Left ventricle myocardium superior (tissue), 1 donor: ENCODE measurements at places on chromosomes 6 and 20. TPM values are rescaled to one million over a fixed set of nuclear protein-coding genes. Genes with fewer than 3 reads are reported as not detected.

The DDX27 gene
- 13.4 TPM for total RNA-seq

The TRAPPC3L gene
- total RNA-seq = 0.40 TPM

The ANKRD60 gene
- total RNA-seq = not detected

The RIPPLY2 gene
- not detected for total RNA-seq

The EYA2 gene
- 1.4 TPM for total RNA-seq

The CHMP4B gene
- 101 TPM for total RNA-seq

The NKAIN2 gene
- 0.20 TPM for total RNA-seq

The C20orf141 gene
- total RNA-seq = not detected

The WFDC2 gene
- 1.4 TPM for total RNA-seq

The ENTPD6 gene
- total RNA-seq = 130 TPM

The MCCD1 gene
- total RNA-seq = not detected

The ZBTB2 gene
- total RNA-seq = 5.2 TPM

The FAM209B gene
- not detected for total RNA-seq

The ALDH5A1 gene
- 31.2 TPM for total RNA-seq

The SPATA25 gene
- 1.1 TPM for total RNA-seq

The RREB1 gene
- 36.2 TPM for total RNA-seq

The TSBP1 gene
- total RNA-seq = not detected

The PROKR2 gene
- not detected for total RNA-seq

The CRISP1 gene
- not detected for total RNA-seq

The SIRPG gene
- total RNA-seq = 0.20 TPM

The SLC17A3 gene
- not detected for total RNA-seq

The C4A gene
- total RNA-seq = 96.3 TPM

The GJA1 gene
- total RNA-seq = 322 TPM

The TTK gene
- total RNA-seq = 0.32 TPM

The DEF6 gene
- 1.8 TPM for total RNA-seq

The VGLL2 gene
- not detected for total RNA-seq

The ZNF165 gene
- total RNA-seq = 0.62 TPM

The FUT9 gene
- not detected for total RNA-seq

The MEP1A gene
- total RNA-seq = not detected

The TPX2 gene
- total RNA-seq = 0.72 TPM

The PSMB1 gene
- total RNA-seq = 138 TPM

The SEMG1 gene
- not detected for total RNA-seq

The KCNG1 gene
- 0.37 TPM for total RNA-seq

The ULBP1 gene
- total RNA-seq = 0.17 TPM

The SPINT4 gene
- total RNA-seq = not detected

The NRSN1 gene
- total RNA-seq = not detected

The OGFR gene
- total RNA-seq = 21.0 TPM

The GRM1 gene
- total RNA-seq = 1.3 TPM

The CASP8AP2 gene
- total RNA-seq = 14.4 TPM

The KCNQ5 gene
- not detected for total RNA-seq

The XKR7 gene
- total RNA-seq = not detected

The RPP21 gene
- total RNA-seq = 25.5 TPM

The EEF1A2 gene
- 1,346 TPM for total RNA-seq

The MLIP gene
- total RNA-seq = 436 TPM

The RIN2 gene
- 64.0 TPM for total RNA-seq

The LY6G6C gene
- not detected for total RNA-seq
